Kidney tubule cell (primary cell): ENCODE measurements at places on chromosomes 16 and 17.
A peak's percentile ranks its signal among the peaks of the same experiment; 100 is the strongest.

DNA sequence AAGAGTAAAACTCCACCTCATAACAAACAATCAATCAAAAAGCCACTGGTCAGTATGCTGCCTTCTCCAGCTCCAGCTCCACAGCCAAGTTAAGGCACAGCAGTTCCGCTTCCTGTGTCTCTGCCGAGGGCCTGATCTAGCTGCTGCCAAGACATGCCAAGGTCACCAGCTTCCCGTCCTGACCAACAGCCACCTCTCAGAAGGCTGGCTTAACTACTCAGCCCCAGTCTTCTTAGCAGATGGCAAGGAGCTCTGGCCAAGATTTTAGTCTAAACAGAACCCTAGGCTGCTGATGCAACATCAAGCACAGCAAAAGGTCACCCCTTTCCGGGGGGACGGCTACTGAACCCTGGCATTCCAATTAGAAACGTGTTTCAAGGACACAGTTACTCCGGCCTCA is 17.7 kb upstream of the MNT start:
- no peak for DNase-seq

DNA sequence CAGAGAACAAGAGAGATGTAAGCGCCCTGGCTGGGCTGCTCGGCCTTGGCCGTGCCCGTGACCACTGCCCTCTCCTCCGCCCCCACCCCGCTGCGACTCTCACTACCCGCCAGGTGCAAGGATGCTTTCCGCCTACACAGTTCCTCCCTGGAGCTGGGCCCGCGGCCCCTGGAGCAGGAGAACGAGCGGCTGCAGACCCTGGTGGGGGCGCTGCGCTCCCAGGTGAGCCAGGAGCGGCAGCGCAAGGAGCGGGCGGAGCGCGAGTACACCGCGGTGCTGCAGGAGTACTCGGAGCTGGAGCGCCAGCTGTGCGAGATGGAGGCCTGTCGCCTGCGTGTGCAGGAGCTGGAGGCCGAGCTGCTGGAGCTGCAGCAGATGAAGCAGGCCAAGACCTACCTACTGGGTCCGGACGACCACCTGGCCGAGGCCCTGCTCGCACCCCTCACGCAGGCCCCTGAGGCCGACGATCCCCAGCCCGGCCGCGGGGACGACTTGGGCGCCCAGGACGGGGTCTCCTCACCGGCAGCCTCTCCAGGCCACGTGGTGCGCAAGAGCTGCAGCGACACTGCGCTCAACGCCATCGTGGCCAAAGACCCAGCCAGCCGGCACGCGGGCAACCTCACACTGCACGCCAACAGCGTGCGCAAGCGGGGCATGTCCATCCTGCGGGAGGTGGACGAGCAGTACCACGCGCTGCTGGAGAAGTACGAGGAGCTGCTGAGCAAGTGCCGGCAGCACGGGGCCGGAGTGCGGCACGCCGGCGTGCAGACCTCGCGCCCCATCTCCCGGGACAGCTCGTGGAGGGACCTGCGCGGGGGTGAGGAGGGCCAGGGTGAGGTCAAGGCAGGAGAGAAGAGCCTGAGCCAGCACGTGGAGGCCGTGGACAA is 9.2 kb upstream of the MRPL58 start:
- no peak for DNase-seq

- DNase-seq, result no peak
Measured at GRCh38 chr17:57752031-57752905, 7.2 kb upstream of the CCDC182 start.

- no peak for DNase-seq
Measured at GRCh38 chr16:13039526-13039925, 138.1 kb downstream of the SHISA9 start.

GRCh38 chr17:27666831-27667560 is 36.0 kb downstream of the LGALS9 start:
- DNase-seq, result no peak

DNA sequence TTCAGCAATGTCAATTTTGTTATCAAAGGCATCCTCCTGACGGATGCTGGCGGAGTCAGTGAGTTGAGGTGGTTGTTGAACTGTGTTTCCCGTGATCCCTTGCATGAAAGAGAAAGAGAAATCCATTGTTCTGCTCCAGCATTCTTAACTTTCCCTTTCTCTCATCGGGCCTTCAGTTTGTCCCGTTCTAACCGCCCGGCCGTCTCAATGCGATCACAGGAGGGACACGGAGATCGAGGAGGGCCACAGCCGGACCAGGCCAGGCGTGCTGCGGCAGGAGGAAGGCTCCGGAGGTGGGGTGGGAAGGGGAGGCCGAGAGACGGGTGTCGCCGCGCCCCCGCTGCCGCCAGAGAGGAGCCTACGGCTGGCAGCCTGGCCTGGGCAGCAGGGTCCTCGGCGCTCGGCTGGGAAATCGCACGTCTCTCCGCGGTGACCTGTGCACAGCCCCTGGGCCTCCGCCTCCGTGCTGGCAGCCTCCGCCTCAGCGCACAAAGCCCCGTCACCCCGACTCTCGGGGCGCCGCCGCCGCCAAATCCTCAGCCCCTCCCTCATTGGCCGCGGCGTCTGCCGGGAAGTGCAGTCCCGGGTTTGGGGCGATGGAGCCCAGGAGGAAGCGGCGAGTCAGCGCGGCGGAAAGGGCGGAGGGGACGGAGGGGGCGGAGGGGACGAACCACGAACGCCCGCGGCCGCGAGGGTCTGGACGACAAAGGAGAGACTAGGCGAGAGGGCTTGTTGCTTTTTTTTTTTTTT is 38.1 kb downstream of the SOST start:
- peak; percentile 71 for DNase-seq

DNA sequence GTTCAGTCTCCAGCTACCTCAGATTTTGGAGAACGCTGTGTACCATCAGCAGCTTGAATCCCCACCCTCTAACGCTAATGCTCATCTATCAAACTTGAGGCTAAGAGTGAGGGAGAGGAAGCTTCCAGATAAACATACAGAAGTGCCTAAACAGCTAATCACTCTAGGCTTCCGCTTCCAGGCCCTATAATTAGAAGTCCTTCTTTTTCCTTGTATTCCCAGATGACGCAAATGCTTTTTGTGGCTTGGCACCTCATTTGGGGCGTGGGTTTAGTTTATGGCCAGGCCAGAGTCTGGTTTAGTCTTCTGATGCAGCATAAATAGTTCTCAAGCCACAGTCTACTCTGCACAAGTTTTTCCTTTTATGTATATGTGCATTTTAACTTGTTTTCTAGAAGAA is 263.4 kb downstream of the BCAS3 start:
- DNase-seq, result no peak

- DNase-seq, result peak; percentile 68
Measured at GRCh38 chr17:80455336-80455710, 21.1 kb downstream of the NPTX1 start.

DNA sequence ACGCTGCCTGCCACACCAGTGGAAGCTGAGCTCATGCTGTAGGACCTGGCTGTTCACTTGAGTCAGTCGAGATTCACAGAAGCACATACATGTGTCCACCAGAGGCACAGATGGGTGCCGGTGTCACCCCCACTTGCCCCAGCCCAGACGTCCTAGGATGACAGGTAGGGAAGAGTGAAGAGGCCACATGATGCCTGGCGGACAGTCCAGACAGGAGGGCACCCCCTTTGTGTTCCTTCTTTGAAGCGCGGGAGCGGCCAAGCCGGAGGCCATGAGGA is 8.8 kb downstream of the UBE2I start:
- DNase-seq, result no peak

- DNase-seq, result peak; percentile 82
Measured at GRCh38 chr17:51995797-51996403, 162.6 kb downstream of the CA10 start.

DNA sequence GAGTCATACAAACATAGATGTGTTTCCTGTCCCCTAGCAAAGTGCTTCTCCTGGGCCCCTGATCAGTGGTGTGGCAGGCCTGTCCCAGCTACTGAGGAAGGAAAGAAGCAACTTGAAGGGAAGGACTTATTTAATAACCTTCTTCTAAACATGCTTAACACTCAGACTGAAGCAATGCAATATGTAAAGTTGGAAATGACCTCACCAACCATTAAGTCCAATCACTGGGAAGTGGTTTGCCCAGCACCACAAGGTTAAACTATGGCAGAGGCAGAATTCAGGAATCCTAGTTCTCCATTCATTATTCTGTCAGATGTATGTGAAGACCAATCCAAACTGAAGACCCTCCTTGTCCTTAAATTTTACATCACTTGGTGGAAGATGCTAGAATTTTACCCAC is 39.1 kb downstream of the CENPV start:
- peak; percentile 44 for DNase-seq

DNA sequence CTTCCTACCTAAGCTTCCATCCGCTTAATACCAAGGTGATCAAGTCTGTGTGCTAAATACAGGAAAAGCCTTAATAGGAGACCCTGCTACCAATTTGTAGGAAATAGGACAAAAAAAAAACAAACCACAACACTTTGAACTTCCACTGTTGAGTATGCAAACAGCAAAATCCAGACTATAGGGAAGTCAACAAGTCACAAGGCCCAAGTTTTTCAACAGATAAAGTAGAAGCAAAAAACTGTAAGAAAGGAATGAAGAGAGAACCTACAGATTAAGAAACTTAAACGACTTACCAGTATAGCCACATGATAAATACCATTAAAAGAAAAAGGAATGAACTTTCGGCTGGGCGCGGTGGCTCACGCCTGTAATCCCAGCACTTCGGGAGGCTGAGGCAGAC is 7.4 kb downstream of the USP22 start:
- DNase-seq, result no peak

DNA sequence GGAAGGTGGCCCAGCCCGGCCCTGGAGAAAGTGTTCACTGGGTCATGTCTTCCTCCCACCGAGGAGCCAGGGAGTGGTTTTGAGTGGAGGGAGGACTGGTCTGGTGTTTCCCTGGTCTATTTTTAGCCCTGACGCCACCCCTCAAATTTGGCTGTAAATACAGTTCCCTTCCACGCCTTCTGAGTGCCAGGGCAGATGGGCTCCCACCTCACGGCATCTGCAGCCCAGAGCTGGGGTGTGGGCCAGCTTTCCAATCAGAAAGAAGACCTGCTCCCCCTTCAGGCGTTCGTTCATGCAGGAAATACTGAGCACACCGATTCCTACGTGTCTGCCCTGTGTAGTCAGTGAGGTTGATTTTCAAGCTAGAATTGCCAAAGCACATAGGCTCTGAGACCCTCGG is 53.7 kb downstream of the SNX20 start:
- DNase-seq, result peak; percentile 15
